ENCODE measurements at places on chromosomes 6 and 20.

GRCh38 chr6:36954262-36954931 lies at the start of gene PI16:
TSS of gene PI16 (plus strand) at chr6:36954738. CDS start at chr6:36954761, 23 bp downstream.
- no peak for DNase-seq

DNA sequence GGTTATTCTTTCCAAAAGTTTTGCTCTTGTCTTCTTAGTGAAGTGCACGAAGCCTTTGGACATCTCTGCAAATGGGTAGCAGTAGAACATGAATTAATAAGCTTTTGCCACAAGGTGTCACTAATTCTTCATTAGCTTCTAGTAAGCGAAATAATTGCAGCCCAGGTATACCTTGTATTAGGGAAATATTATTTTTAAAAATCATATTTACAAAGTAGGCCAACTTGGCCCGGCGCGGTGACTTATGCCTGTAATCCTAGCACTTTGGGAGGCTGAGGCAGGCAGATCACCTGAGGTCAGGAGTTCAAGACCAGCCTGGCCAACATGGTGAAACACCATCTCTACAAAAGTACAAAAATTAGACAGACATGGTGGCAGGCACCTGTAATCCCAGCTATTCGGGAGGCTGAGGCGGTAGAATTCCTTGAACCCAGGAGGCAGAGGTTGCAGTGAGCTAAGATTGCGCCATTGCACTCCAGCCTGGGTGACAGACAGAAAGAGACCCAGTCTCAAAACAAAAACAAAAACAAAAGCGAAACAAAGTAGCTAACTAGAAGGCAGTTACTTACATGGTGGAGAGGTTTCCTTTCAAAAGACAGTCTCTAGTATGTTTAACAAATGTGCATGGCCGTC lies 8.8 kb upstream of the RSPH3 start:
- no peak for DNase-seq

GRCh38 chr20:47703748-47704147 lies 81.5 kb downstream of the SULF2 start:
- no peak for DNase-seq

GRCh38 chr6:164095056-164095455 lies 680.5 kb downstream of the QKI start:
- no peak for DNase-seq

GRCh38 chr6:43395776-43396175 lies 26.3 kb upstream of the ZNF318 start:
- no peak for DNase-seq

DNA sequence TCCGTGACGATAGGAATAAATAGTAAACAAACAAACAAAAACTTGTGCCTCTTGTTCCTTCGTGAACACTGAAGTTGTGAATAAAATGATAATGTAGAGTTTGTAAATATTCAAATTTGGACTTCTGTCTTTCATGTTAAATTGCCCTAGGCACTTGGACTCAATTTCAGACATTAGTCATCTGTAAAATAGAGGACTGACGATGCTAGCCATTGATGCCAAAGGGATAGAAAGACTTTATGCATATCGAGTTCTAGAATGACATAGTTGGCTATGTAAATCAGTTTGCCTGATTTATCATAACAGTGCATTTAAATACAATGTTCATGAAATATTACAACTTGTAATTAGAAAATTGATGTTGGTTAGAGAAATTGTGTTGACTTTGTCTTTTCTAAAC lies 45.9 kb upstream of the FLRT3 start:
- DNase-seq = no peak
